ENCODE measurements at places on chromosomes 16 and 17. TPM values are rescaled to one million over a fixed set of nuclear protein-coding genes. Genes with fewer than 3 reads are reported as not detected.

GRCh38 chr17:77504652-77505155 is 363.9 kb downstream of the SEC14L1 start:
- DNase-seq: no peak

The NAGS gene
- total RNA-seq: 3.0 TPM

The HYDIN gene
- total RNA-seq: 0.16 TPM

The GAS2L2 gene
- not detected for total RNA-seq

The SLC6A2 gene
- total RNA-seq: not detected

All from activated naive CD4-positive, alpha-beta T cell treated with anti-CD3 and anti-CD28 coated beads, Interleukin-2, amount 50 U/mL, for 72 hours (primary cell).